ENCODE measurements at places on chromosomes 5 and 9. TPM values are rescaled to one million over a fixed set of nuclear protein-coding genes. Genes with fewer than 3 reads are reported as not detected.

Gene BAAT
- 0.17 TPM for total RNA-seq

Gene ADAMTS16
- 30.1 TPM for total RNA-seq

Gene PDZD2
- 7.5 TPM for total RNA-seq

GRCh38 chr5:133145436-133146170 is 93.8 kb downstream of the HSPA4 start:
- peaks cover 4% of the 10 kb centered on the region for H3K4me1 ChIP-seq
- H3K36me3 ChIP-seq: peaks cover 4% of the 10 kb centered on the region
- H3K27ac ChIP-seq: no peak overlapping the region
- no peak for DNase-seq

- H3K27me3 ChIP-seq: peaks cover 78% of the 10 kb centered on the region
- peak; percentile 31 for DNase-seq
- H3K36me3 ChIP-seq: 0 out of 2 replicates have a peak, but pooled peaks cover 2% of the 10 kb centered on the region
- H3K4me3 ChIP-seq: peak overlapping the region; percentile 81
- H3K4me1 ChIP-seq: peaks cover 36% of the 10 kb centered on the region
- H3K27ac ChIP-seq: no peak overlapping the region
These were observed 5.7 kb upstream of the EBF1 start for GRCh38 chr5:159105145-159106053.

DNA sequence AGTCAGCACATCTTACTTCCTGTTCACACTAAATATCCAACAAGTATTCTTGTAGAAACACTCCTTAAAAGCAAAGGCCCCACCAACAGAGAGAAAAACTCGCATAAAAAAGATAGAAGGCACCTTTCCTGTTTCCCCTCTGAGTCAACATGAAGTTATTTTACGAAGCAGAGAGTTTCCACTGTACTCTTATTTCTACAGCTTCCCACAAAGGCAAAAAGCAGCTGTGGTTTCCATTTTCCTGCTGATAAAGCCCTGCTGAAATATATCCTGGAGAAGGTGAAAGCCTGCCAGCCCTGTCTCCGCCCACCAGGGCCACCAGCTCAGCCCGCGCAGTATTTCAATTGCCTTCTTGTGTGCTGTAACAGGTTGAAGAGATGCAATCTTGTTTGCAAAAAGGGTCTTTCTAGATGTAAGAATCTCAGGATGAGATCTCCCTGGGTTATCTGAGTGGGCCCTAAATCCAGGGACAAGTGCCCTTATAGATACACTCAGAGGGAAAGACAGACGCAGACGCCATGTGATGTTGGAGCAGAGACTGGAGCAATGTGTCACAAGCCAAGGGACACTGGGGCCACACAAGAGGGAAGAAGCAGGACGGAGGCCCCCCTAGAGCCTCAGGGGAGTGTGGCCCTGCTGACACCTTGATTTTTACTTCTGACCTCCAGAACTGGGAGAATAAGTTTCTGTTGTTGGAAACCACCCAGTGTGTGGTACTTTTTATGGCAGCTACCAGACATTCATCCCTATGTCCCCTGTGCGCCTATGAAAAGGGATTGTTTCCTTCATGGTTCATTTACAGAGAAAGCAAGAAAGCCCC is 19.9 kb downstream of the SEMA4D start:
- H3K27ac ChIP-seq: peak overlapping the region; percentile 86
- peaks cover 39% of the 10 kb centered on the region for H3K4me1 ChIP-seq
- no peak overlapping the region for H3K4me3 ChIP-seq
- DNase-seq: no peak

DNA sequence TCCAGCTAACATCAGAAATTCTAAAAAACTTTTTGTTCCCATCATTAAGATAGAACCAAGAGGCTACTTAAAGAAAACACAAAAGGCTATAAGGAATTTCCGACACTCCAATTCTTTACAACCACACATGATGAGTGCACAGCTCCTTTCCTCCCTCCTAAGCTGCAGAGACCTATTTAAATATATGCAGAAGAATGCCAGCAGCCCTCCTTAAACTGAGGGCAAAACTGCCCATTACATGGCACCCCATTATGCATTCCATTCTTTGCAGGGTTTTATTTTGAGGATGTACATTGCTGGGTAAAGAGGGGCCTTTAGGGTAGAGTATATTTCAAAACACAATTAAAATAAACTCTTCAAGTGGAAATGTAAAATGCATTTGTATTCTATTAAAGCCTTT is 502.9 kb downstream of the RASEF start:
- no peaks in the 10 kb centered on the region for H3K36me3 ChIP-seq
- no peak overlapping the region for H3K4me3 ChIP-seq
- no peak for DNase-seq
- no peak overlapping the region for H3K27ac ChIP-seq
- peaks cover 15% of the 10 kb centered on the region for H3K4me1 ChIP-seq

Data from WTC11 (cell line).